ENCODE measurements at places on chromosomes 6 and 20. TPM values are rescaled to one million over a fixed set of nuclear protein-coding genes. Genes with fewer than 3 reads are reported as not detected.

Gene BCAS4
- 3.2 TPM for total RNA-seq

Gene ID4
- total RNA-seq: 3.0 TPM

Gene EGFL8
- 7.7 TPM for total RNA-seq

Gene ENPP4
- total RNA-seq: 21.3 TPM

Gene BPI
- total RNA-seq: not detected

Gene ZNF322
- total RNA-seq: 12.7 TPM

Gene CDS2
- total RNA-seq: 68.9 TPM

Gene EEF1E1
- total RNA-seq: 11.0 TPM

Gene GPX5
- total RNA-seq: not detected

Gene DUSP15
- total RNA-seq: 4.0 TPM

Gene NMBR
- not detected for total RNA-seq

Gene SEMG1
- total RNA-seq: not detected

Gene GABRR1
- total RNA-seq: not detected

Gene CGAS
- total RNA-seq: 1.0 TPM

Gene FAM83C
- total RNA-seq: not detected

Gene NKAPL
- total RNA-seq: 6.3 TPM

Gene RIPPLY2
- not detected for total RNA-seq

Gene NHSL1
- total RNA-seq: 53.0 TPM

Gene FAM209B
- not detected for total RNA-seq

Gene BNIP5
- total RNA-seq: not detected

Gene RNF182
- 0.10 TPM for total RNA-seq

Gene TLDC2
- not detected for total RNA-seq

Gene HEY2
- total RNA-seq: 66.8 TPM

Gene SNAP91
- total RNA-seq: 1.3 TPM

Gene ERVFRD-1
- total RNA-seq: 0.12 TPM

Gene CRISP2
- total RNA-seq: not detected

Gene SPO11
- not detected for total RNA-seq

Gene TGM2
- 473 TPM for total RNA-seq

Gene USP49
- total RNA-seq: 1.3 TPM

Gene PCSK2
- 1.7 TPM for total RNA-seq

Gene PRL
- not detected for total RNA-seq

Gene PAX1
- total RNA-seq: not detected

Gene EDN3
- not detected for total RNA-seq

Gene ZBTB9
- total RNA-seq: 5.1 TPM

Gene SYCP2
- total RNA-seq: 2.8 TPM

Gene TSBP1
- not detected for total RNA-seq

Gene RPL7L1
- 46.5 TPM for total RNA-seq

Gene C20orf144
- not detected for total RNA-seq

Gene MEI4
- 0.32 TPM for total RNA-seq

Gene SIRPD
- total RNA-seq: not detected

Gene HM13
- 39.2 TPM for total RNA-seq

Gene MOXD1
- total RNA-seq: 3.5 TPM

Gene TMEM200A
- 0.15 TPM for total RNA-seq

Gene TRIM15
- total RNA-seq: not detected

Gene ULBP3
- total RNA-seq: 1.1 TPM

Gene KIFC1
- total RNA-seq: 0.74 TPM

Gene PHACTR3
- 6.8 TPM for total RNA-seq

Gene TXLNB
- total RNA-seq: 133 TPM

Gene COL21A1
- total RNA-seq: 23.2 TPM

Gene KIF25
- total RNA-seq: not detected

Gene TOX2
- 0.47 TPM for total RNA-seq

Gene DYNLT2
- 0.62 TPM for total RNA-seq

Gene XKR7
- total RNA-seq: not detected

Gene OPN5
- 0.17 TPM for total RNA-seq

Gene SLC12A5
- total RNA-seq: 1.3 TPM

Gene ZNFX1
- 20.6 TPM for total RNA-seq

Gene IL20RA
- total RNA-seq: 7.2 TPM

Gene PI16
- 4.1 TPM for total RNA-seq

Data from left ventricle myocardium superior (tissue), 1 donor.